ENCODE measurements at places on chromosomes 11 and 22. TPM values are rescaled to one million over a fixed set of nuclear protein-coding genes. Genes with fewer than 3 reads are reported as not detected.
A peak's percentile ranks its signal among the peaks of the same experiment; 100 is the strongest.

DNA sequence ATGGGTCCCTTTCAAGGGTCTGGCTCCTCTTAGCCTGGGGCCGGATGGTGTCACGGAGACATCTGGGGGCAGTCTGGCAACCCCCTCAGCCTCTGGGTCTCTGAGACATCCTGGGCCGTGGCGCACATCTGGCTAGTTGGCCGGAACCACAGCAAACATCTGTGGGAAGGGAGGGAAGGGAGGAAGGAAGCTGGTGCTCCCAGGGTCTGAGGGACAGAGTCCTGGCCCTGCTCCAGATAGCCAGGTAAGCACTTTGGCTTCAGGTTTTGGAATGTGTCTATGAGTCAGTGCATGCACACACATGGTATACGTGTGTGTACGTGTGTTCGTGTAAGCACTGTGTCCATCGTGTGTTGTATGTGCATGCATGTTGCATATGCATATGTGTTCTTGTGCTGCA, 225.1 kb downstream of the MN1 start:
- no peaks in the 10 kb centered on the region for H3K36me3 ChIP-seq
- no peak for DNase-seq
- no peak overlapping the region for H3K4me3 ChIP-seq
- H3K4me1 ChIP-seq = no peaks in the 10 kb centered on the region
- no peak overlapping the region for H3K27ac ChIP-seq

- peak overlapping the region; percentile 72 for H3K4me3 ChIP-seq
- DNase-seq = no peak
- H3K36me3 ChIP-seq = peaks cover 49% of the 10 kb centered on the region
- peaks cover 17% of the 10 kb centered on the region for H3K4me1 ChIP-seq
- peak overlapping the region; percentile 90 for H3K27ac ChIP-seq
Measured at GRCh38 chr11:8683115-8683807, 669 bp downstream of the RPL27A start.

DNA sequence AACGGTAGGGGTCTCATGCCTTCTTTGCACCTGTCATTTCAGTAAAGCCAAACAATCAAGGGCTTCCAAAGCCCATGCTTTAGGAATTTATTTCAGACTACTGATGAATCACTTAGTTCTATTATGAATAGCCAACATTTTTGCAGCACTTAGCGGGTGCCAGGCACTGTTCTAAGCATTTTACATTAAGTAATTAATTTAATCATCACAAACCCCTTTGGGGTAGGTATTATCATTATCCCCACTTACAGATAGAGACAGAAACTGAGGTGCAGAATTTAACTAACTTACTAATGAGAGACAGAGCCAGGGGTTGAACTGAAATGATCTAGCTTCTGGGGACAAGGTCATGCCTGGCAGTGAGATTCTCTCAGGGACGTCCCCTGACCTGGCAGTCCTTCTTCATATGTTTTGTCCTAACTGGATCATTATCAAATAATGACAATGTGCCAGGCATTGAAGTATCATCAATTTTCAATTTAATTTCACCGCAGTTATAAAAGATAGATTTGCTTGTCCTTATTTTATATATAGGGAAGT, 31.7 kb upstream of the NAV2 start:
- H3K27me3 ChIP-seq = no peaks in the 10 kb centered on the region
- no peak overlapping the region for H3K4me3 ChIP-seq
- DNase-seq = no peak
- H3K4me1 ChIP-seq = peaks cover 19% of the 10 kb centered on the region
- no peaks in the 10 kb centered on the region for H3K36me3 ChIP-seq
- peak overlapping the region; percentile 94 for H3K27ac ChIP-seq

DNA sequence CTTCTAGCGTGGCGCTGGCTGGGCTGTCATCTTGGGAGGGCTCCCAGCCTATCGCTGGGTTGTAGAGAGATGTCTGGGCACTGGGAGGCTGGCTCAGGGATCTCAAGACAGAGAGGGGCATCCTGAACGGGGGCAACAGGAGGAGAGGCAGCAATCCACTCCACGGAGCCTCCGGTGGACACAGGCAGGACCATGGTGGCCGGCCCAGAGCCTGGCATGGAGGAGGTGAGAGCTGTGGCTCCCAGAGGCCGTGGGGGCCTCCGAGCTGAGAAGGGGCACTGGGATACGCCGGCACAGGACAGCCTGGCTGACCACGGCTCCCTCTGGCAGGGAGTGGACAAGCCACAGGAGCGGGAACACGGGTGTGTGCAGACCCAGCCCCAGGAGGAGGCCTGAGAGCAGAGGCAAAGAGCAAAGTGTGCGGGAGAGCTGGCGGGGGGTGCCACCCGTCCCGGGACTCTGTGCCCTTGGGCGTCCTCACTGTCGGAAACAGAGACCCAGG, 9.1 kb downstream of the MRGPRF start:
- H3K36me3 ChIP-seq = peaks cover 58% of the 10 kb centered on the region
- no peak overlapping the region for H3K4me3 ChIP-seq
- DNase-seq = peak; percentile 59
- H3K4me1 ChIP-seq = peaks cover 64% of the 10 kb centered on the region
- no peak overlapping the region for H3K27ac ChIP-seq
- no peaks in the 10 kb centered on the region for H3K27me3 ChIP-seq

DNA sequence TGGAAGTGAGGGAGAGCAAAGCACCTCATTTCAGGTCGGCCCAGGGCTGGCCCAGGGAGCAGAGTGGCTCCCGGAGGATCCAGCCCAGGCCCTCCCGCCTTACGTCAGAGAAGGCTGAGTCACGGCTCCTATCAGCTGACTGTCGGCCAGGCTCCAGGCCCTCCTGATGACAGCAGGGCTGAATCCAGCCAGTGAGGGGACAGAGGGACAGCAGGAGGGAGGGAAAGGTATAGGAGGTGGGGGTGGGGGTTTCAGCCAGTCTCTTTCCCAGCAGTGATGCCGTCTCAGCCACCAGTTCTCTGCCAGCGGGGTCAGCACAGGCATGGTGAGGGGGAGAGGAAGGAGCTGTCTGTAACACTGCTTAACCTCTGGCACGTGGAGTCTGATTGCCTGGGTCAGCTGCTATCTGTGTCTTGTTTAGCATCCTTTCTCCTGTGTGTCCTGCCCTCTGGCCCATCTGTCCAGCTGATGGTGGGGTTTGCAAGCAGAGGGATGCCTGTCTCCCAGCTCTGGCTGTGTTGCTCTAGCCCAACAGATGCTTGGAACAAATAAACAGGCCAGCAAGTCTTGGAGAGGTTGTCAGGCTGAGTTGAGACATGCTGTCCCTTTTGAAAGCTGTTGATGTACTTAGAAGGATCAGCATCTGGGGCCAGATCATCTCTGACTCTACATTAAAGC, 74.0 kb downstream of the ADAMTS15 start:
- H3K36me3 ChIP-seq = no peaks in the 10 kb centered on the region
- H3K27me3 ChIP-seq = no peaks in the 10 kb centered on the region
- H3K4me3 ChIP-seq = no peak overlapping the region
- peak overlapping the region; percentile 69 for H3K27ac ChIP-seq
- DNase-seq = peak; percentile 84

DNA sequence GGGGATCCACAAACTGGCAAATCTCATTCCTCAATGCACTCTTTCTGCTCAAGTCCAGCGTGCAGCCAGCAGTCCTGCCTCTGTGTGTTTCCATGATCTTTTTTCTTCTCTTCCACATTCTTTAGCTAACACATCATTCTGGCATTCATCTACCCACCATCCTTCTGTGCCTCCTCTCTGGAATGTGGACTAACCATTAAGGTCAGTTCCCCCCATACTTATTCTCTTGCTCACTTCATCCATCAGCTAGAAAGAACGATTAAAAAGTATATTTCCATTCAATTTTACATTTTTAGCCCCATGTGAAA, 7.8 kb downstream of the KIRREL3 start:
- DNase-seq = peak; percentile 55
- no peaks in the 10 kb centered on the region for H3K36me3 ChIP-seq
- H3K4me1 ChIP-seq = peaks cover 68% of the 10 kb centered on the region
- no peaks in the 10 kb centered on the region for H3K27me3 ChIP-seq
- peak overlapping the region; percentile 25 for H3K4me3 ChIP-seq
- peak overlapping the region; percentile 100 for H3K27ac ChIP-seq

DNA sequence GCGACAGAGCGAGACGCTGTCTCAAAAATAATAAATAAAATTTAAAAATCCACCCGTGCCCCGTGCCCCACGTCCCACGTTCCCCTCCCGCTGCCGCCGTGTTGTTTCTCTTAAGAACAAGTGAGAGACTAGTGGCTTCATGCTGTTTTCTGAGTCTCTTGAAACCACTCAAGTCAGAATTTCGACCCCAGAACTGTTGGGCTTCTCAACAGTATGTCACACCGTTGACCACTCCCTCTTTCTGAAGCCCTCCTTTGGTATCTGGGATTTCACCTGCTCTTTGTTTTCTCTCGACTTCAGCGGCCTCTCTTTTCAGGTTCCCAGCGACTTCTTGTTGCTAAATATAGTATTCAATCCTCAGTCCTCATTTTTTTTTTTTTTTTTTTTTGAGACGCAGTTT, 974 bp downstream of the PPIL2 start:
- peaks cover 7% of the 10 kb centered on the region for H3K4me1 ChIP-seq
- no peaks in the 10 kb centered on the region for H3K27me3 ChIP-seq
- H3K27ac ChIP-seq = peak overlapping the region; percentile 77
- peak overlapping the region; percentile 80 for H3K4me3 ChIP-seq

GRCh38 chr11:67691149-67691548, 16.7 kb upstream of the ALDH3B2 start:
- H3K36me3 ChIP-seq = no peaks in the 10 kb centered on the region
- H3K27ac ChIP-seq = no peak overlapping the region
- H3K4me1 ChIP-seq = no peaks in the 10 kb centered on the region
- peaks cover 74% of the 10 kb centered on the region for H3K27me3 ChIP-seq

GRCh38 chr11:7032692-7033091, 12.4 kb downstream of the NLRP14 start:
- H3K27me3 ChIP-seq = no peaks in the 10 kb centered on the region
- no peaks in the 10 kb centered on the region for H3K36me3 ChIP-seq
- H3K4me1 ChIP-seq = no peaks in the 10 kb centered on the region
- H3K4me3 ChIP-seq = no peak overlapping the region
- H3K27ac ChIP-seq = no peak overlapping the region

DNA sequence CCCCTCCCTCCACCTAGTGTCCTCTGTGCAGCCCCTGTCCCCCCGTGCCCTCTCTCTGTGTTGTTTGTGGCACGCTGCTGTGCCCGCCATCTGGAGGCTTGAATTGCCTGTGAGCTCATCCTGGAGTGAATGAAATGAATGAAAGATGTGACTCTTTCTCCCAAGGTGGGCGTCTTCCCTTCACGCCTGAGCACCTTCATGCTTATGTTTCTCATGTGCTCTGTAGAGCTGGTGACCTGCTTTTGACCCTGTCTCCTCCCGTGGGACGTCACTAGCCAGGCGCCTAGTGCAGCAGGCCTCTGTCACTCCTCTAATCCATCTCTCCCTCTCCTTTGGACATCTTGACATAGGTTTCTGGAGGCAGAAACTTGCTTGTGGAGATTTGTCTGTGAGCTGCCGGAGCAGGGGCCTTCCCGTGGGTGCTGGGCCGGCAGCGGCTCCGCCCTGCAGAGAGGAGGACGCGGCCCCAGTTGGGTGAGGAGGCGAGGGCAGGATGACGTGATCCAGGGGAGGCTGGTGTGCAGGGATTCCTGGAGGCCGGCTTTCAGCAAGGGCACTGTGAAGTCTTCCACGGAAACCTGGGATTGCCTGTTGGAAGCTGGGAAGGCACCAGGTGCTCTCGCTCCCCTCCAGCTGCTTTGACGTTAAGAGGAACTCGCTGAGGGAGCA, 40.6 kb downstream of the MUC6 start:
- no peak overlapping the region for H3K27ac ChIP-seq
- H3K4me1 ChIP-seq = no peaks in the 10 kb centered on the region
- H3K27me3 ChIP-seq = no peaks in the 10 kb centered on the region
- no peak for DNase-seq

DNA sequence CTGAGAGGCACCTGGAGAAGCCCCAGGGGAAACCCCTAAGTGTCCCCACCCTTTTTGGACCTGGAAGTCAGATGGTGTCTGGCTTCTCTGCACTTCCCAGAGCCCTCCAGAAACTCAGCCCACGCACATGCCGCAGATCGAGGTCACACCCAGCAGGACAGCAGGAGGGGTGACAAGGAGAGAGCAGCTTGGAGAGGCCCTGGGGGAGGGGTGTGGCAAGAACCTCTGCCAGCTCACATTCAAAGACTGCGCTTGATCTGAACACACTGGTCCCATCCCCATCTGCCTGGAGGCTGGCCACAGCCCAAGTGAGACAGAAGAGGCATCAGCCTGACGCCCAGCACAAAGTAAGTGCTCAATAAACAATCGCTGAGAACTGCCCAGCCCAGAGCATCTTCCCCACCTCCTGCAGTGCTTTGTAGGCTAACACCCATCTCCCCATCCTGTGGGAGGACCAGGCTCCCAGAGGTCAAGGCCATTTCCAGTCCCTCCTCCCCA, 21.4 kb downstream of the TMPRSS6 start:
- no peaks in the 10 kb centered on the region for H3K27me3 ChIP-seq
- H3K27ac ChIP-seq = no peak overlapping the region
- no peaks in the 10 kb centered on the region for H3K36me3 ChIP-seq
- H3K4me3 ChIP-seq = no peak overlapping the region
- DNase-seq = no peak

DNA sequence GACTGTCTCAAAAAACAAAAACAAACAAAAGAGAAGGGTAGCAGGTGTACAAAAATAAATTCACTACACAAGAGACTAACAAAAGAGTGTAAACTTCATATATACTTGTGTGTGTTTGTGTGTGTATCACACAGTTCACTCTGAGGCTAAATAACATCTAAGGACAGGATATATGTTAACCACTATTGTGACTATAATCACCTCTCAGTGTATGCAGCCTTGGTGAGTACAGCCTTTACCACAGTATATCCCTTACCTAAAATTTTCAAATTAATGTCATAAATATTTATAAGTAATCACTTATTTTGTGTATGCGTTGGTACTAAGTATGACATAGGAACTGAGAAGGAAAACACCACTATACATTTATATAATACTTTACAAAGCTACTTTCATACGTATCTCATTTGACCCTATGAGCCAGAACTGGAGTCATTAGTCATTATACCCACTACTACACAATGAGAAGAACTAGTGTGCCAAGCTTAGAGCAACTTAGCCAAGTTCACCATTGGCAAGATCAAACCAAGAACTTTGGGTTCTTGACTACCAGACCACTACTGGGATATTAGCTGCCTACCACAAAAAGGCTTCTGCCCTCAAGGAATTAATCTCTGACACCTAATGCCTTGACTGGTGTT, 116.7 kb downstream of the SGSM3 start:
- peaks cover 11% of the 10 kb centered on the region for H3K4me1 ChIP-seq
- DNase-seq = no peak
- H3K27ac ChIP-seq = no peak overlapping the region
- H3K36me3 ChIP-seq = peaks cover 6% of the 10 kb centered on the region
- H3K4me3 ChIP-seq = no peak overlapping the region

- no peak overlapping the region for H3K4me3 ChIP-seq
- no peaks in the 10 kb centered on the region for H3K36me3 ChIP-seq
- H3K4me1 ChIP-seq = no peaks in the 10 kb centered on the region
- H3K27ac ChIP-seq = no peak overlapping the region
- no peaks in the 10 kb centered on the region for H3K27me3 ChIP-seq
Measured at GRCh38 chr11:133934599-133935550, 21.9 kb downstream of the IGSF9B start.

DEPDC7 gene
- 22.5 TPM for total RNA-seq

ZW10 gene
- total RNA-seq = 16.8 TPM

GSTT2 gene
- not detected for total RNA-seq

THRSP gene
- not detected for total RNA-seq

NXF1 gene
- total RNA-seq = 33.8 TPM

TXNRD2 gene
- total RNA-seq = 42.5 TPM

SNX32 gene
- total RNA-seq = 0.16 TPM

CHST1 gene
- not detected for total RNA-seq

YPEL1 gene
- total RNA-seq = 1.0 TPM

Data from SJSA1 (cell line).